ENCODE measurements at places on chromosomes 3 and 15.

GRCh38 chr3:64460877-64461276 lies 226.9 kb downstream of the ADAMTS9 start:
- DNase-seq: peak; percentile 88

GRCh38 chr3:143158014-143158988 lies 38.7 kb downstream of the CHST2 start:
- no peak for DNase-seq

DNA sequence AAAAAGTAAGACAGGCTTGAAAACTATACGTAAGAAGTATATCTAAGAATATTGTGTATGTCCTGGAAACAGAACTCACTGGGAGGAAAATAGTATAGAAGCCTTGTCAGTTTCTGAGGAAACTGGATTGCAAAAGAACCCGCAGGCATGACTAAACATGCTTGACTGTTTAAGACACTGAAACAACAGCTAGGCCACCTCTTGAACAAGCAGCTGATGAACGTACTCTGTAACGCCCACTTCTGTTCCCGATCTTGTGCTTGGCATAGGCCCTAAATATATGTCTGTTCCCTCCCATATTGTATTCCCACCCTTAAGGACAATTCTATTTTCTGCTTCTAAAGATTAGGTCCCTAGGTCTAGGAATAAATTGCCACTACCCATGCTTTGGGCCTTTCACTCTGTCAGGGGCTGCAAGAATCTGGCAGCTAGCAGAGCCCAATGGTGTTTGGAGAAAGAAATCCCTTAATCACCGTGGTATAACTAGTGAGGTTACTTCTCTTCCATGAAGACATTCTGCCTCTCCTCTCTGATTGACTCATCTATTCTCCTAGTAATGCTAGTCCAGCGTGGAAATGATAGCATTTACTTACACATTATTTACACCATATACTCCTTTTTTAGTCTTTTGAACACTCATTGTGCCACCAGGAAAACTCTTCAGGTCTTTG lies 46.2 kb downstream of the CD200 start:
- DNase-seq: no peak

DNA sequence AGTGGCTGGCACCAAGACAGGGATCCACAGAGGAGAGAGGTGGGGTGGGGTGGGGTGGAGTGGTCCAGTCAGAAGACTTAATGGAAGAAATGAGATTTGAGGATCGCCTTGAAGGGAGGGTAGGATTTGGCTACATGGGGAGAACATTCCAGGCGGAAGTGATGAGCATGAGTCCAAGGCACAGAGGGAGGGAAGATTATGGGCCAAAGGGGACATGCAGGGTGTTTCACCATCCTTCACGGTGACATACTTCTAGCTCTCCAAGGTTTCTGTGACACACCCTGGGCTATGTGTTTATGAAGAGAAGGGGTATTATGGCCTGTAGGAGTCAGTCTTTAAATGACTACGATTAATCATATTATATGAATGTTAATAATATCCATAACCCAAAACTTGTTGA lies 7.7 kb upstream of the FBN1 start:
- DNase-seq: no peak

DNA sequence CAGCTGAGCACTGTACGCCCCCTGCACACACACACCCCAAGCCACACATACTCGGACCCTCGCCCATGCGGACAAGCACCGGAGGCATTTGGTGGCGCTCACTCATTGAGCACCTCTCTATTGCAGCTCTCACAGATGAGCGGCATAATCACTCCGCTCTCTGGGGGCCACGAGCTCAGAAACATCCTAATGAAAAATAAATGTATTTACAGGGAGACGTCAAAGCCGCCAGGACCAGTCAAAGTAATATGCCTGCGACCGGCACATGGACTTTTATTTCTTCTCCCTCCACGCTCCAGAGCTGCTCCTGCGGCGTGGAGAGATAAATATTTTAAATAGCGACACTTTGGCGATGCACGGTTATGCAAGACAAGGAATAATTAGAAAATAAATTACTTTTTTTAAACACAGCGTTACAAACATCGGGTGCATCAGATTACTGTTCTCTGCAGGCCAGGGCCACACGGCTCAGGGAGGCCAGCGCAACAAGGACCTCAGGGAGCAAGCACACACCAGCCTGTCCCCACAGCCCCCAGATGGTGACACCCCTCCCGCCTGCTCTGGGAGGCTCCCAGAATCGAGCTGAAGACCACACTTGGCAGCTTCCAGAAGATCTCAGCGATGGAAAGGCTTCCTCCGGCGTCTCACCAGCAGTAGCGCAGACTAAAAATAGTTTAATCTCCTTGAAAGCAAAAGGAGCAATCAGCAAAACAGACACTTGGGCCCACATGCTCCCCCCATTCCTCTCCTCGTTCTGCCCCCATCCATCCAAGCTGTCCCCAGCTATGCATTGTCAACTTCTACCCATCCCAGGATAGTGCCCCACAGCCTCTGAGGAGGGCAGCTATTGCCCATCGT lies 48.0 kb downstream of the CACNA2D2 start:
- no peak for DNase-seq

DNA sequence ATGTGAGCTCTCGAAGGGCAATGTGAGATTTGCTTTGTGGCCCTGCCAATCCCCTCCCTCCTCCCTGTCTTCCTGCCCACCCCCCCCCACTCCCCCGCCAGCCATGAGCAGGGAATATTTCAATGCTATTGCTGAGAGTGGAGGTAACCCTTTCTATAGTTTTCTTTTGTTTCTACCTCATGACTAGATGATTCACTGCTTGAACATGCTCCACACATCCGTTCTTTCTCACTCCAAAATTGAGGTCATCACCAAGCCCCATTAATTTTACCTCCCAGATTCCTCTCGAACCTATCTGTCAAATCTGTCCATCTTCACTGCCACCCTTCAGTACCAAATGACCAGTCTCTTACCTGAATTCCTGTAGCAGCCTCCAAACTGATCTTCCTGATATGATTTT lies 12.2 kb downstream of the ZNF774 start:
- peak; percentile 40 for DNase-seq

DNA sequence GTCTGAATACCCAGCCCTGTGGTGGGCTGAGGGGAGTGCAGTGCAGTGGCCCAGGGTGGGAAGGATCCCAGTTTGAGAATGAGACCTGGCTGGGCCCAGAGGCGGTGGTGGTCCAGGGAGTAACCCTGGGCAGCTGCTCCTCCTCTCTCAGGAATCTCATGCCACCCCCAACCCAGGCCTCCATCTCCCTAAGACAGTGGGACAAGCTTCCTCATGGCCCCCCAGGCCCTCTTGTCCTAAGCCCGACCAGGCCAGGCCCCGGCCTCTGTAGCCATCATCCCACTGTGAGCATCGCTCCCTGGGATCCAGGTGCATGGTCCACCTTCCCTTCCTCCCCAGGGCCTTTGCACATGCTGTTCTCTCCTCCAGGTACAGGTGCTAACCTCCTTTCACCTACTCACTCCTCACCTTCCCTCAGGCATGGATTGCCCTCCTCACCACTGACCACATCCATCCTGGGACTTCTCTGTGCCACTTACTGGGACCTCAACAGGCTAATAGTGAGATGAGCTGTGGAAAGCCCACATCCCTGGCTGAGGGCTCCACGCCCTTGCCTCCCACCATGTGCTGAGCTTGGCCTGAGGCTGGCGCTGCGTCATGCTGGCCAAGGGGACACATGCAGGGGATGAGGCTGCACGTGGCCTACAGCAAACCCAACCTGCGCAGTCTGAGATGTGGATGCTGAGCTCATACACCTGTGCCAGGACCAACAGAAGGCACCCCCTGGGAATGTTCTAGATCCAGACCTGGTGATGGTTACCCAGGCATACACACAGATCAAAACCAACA lies 9.9 kb downstream of the CHDH start:
- no peak for DNase-seq

- DNase-seq: no peak
These were observed 151.6 kb upstream of the UBE2E2 start for GRCh38 chr3:23051240-23052140.

GRCh38 chr3:144866476-144866875 lies 894.9 kb downstream of the DIPK2A start:
- DNase-seq: peak; percentile 74

GRCh38 chr3:110533089-110533488 lies 538.5 kb upstream of the NECTIN3 start:
- no peak for DNase-seq

DNA sequence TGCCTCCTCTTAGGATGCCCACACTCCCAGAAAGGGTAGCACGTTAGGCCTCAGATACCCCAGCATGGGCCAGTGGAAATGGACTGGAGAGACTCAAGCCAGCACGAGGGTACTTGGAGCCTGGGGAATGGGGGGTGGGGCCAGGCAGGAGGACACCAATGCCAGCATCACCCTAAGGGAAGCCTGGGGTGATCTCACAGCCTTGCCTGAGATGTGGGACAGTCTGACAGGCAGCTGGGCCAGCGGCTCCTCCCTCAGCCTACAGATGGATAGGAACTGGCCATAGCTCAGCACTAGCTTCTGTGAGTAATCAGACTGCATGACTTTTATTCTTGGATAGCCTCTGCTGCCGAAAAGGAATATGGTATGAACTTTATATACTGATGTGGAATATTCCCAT lies 59.6 kb upstream of the MRPS22 start:
- no peak for DNase-seq

DNA sequence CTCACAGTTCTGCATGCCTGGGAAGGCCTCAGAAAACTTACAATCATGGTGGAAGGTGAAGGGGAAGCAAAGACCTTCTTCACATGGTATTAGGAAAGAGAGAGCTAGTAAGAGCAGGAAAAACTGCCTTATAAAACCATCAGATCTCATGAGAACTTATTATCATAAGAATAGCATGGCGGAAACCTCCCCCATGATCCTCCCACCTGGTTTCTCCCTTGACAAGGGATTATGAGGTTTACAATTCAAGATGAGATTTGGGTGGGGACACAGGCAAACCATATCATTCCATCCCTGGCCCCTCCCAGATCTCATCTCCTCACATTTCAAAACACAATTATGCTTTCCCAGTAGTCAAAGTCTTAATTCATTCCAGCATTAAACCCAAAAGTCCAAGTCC lies 34.6 kb upstream of the TMEM45A start:
- no peak for DNase-seq

- DNase-seq: no peak
These were observed 14.9 kb downstream of the ARL8B start for GRCh38 chr3:5136919-5137429.

DNA sequence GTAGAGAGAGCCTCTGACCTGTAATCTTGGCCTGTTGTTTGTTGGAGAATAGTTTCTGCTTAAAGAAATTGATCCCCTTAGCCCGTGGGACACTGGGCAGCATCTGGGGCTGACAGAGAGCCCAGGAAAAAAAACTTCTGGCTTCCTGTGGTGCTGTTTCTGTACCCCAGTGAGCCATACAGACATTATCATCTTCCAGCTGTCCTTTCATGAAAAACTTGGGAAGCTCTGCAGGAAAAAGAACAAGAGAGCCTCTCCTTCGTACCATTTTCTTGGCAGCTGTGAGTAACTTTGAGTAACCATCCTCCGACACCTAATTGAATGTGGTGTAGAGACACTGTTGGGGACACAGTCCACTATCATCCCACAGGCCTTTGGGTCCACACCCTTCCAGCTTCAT lies 333.0 kb downstream of the SHQ1 start:
- DNase-seq: no peak

DNA sequence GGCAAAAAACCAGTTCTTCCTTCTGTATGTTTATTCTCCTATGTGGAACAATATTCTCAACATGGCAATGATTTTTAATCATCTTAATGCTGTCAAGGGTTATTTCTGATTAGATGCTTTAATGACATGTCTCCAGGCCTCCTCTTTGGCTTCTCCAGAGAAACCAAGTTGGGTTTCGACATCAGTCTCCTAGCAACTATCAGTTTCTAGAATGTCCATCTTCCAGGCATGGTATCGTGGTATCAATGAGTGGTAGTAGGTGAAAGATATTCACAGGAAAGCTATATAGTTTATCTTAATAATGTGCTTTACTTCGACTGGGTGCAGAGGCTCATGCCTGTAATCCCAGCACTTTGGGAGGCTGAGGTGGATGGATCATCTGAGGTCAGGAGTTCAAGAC lies 128.5 kb downstream of the C3orf70 start:
- DNase-seq: no peak

- no peak for DNase-seq
These were observed 511.7 kb upstream of the CDIN1 start for GRCh38 chr15:36067483-36068274.

- no peak for DNase-seq
These were observed 72.2 kb downstream of the MECOM start for GRCh38 chr3:169591159-169591951.

DNA sequence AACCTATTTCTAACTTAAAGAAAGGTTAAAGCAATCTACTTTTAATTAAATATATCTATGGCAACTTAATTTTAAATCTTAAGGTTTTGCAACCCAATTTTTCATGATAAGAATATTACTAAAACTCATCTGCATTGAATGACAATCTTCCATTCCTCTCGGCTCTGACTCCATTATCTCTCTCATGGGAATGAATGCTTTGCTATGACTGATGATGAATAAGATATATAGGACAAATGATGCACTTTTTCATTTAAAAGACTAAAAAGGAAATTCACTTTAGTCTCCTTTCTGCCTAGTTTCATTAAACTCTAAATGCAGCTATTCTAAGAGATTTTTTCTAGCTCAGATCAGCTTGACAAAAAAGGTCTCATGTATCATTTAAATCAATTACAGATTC lies 68.7 kb downstream of the GBE1 start:
- no peak for DNase-seq

GRCh38 chr3:64676831-64677230 lies 11.0 kb downstream of the ADAMTS9 start:
- DNase-seq: no peak

DNA sequence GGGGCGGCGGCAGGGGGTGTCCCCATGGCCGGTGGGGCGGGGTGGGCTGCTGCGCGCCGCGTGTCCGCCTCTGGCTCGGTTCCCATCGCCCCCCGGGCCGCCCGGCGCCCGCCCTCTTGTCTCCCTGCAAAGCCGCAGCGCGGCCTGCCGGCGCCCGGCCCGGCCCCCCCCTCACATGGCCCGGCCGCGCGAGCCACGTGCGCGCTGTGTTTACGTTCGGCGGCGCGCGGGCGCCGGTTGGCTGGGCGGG lies 502 bp downstream of the NR1D2 start:
- no peak for DNase-seq

- peak; percentile 40 for DNase-seq
These were observed 266.4 kb upstream of the TBC1D5 start for GRCh38 chr3:18008706-18009368.

DNA sequence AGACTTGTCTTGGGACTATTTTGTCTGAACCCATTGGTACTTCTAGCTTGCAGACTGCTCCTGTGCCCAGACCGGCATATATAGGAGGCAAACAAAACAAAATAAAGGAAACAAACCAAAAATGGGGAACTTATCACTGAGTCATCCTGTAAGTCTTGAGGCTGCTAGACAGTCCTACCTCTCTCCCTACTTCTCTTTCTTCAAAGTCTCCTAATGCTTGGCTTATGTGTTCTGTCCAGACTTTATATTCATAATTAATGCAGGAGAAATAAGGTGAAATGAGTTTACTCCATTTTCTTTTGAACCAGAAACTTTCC lies 266.2 kb downstream of the ZNF385D start:
- DNase-seq: no peak

- peak; percentile 77 for DNase-seq
These were observed 10.7 kb downstream of the LRTM1 start for GRCh38 chr3:54917174-54917573.

- no peak for DNase-seq
These were observed 25.9 kb upstream of the SLC7A14 start for GRCh38 chr3:170611751-170612150.
